ENCODE measurements at places on chromosomes 2 and 18.

GRCh38 chr2:7539077-7539476 lies 621.9 kb downstream of the RNF144A start:
- no peak for DNase-seq

DNA sequence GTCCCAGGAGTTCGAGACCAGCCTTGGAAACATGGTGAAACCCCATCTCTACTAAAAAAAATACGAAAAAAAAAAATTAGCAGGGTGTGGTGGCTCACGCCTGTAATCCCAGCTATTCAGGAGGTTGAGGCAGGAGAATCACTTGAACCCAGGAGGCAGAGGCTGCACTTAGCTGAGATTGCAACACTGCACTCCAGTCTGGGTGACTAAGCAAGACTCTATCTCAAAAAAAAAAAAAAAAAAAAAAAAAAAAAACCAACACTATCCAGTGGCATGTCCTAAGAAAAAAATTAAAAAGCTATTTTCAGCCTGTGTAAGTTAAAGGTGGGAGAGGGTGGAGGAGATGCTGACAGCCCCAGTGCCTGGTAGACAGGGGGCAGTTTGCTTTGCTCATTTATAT lies 32.2 kb upstream of the REL start:
- DNase-seq: no peak

GRCh38 chr2:216084547-216084946 lies 2.8 kb downstream of the TMEM169 start:
- no peak for DNase-seq

DNA sequence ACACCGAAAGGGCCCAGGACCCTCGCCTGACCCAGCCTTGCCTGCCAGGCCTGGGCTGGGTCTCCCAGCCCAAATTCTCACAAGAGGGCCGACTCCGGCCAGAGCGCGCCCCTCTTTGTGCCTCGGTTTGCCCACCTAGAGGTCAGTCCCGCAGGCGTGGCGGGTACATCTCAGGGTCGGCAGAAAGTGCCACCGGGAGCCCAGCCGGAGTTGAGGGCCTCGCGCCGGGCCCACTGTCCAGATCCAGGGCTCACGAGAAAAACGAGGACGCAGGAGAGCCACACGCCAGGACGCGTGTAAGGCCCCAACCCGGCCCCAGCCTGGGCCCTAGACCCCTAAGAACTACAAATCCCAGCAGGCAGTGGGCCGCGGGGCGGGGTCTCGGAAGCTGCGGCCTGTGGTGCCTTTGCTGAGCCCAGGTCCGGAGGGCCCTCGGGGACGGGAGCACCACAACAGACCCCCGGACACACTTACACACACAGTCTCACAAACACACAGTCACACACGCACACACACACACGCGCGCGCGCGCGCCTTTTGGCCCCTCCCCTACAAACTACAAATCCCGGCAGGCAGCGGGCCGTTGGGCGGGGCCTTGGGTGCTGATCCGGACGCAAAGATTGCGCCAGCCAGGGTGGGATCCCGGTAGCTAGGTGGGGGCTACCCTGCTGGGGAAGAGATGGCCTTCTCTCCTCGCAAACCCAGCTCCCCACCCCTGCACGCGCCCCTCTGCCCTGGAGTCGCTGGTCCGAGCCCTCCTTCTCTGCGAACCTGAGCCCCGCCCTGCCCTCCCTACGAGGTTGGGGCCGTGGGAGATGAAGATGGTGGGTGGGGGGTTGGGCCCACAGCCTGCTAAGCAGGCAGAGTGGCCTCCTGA lies at the start of gene SH2D6:
Gene SH2D6, plus strand, starts transcription at position 583 of the 877 bp plus-strand sequence. CDS start 10,752 bp downstream, outside the sequence.
- peak; percentile 75 for DNase-seq

GRCh38 chr18:70322385-70322784 lies 33.5 kb downstream of the SOCS6 start:
- DNase-seq: no peak

DNA sequence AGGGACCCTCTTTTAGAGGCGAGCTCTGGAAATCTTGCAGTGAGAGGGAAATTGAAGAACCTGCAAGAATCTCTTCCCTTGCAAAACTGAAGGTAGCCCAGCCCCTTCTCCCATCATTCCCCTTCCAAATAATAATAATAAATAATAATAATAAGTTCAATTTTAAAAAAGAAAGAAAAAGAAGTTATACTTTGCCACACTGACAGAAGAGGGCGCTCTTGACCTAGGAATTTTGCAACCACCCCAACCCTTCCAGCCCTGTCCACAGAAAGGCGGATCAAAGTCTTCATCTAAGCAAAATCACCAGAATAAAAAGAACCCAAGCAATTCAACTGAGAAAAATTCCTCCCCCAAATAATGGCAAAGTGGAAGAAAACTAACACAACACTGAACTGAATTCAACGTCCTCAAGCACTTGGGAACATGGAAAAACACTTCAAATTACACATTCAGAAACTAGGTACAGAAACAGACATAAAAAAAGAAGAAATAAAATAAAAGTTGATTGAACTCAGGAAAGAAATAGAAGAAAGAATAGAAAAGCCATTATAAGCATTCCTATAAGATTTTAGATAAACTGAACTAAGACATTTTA lies 98.9 kb upstream of the GLS start:
- peak; percentile 42 for DNase-seq

DNA sequence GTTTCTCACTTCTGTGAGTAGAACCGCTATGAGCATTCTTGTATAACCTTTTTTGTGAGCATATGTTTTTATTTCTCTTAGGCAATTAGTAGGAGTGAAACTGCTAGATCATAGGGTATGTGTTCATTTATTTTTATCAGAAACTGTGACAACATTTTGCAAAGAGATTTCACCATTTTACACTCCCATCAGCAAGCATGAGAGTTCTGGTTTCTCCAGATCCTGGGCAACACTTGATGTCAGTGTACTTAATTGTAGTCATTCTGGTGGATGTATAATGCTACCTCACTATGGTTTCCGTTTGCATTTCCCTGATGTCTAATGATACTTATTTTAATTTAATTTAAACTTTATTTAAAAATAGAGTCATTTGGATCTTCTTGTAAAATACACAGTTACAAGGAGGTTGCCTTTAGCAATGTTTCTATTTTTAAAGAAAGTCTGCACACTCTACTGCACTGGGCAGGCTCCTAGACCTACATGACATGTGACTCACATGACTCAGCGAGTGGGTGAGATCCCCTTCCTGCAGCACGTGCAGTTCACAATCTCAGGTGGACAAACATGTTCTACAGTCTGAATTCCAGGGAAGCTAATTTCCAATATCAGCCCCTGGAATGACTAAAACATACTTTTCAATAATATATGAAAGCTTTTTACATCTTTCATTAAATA lies 127.0 kb upstream of the BCL2L11 start:
- DNase-seq: no peak

GRCh38 chr2:237413777-237414661 lies at the start of gene COL6A3:
Gene COL6A3 (minus strand): TSS chr2:237414164. CDS start chr2:237396817, 17,347 bp downstream.
- DNase-seq: no peak

DNA sequence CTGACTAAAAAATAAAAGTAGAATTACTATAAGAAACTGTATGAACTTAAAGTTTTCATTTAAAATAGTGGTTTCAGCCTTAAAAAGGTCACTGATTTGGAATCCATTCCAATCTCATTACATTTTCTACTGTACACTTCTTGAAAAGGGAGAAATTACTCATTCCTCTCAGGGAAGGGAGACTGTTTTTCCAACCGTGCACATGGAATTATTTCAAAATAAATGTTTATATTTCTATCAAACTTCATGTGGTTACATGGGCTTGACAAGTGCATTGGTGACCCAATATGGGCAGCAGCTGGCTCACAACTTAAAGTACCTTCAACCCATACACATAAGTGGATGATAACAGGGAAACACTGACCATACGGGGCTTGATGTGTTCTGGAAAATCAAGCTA lies 324.5 kb upstream of the THUMPD2 start:
- DNase-seq: no peak

DNA sequence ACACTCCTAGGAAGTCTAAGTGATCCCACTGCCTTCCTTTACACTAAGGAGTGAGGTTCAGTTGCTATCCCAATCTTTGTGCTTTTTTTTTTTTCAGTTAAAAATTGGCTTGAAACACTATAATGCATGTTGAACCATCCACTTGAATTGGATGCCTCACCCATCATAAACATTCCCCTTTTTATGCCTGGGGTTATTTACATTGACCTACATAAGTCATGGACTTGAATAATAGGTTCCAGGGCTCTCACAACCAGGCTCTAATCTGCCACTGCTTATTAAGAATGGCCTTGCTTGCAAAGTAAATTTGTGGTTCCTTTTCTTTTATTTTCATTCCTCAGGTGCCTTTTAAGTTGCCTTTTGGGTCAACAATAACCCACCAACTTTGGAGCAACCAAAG lies 236.1 kb upstream of the MEIS1 start:
- no peak for DNase-seq

GRCh38 chr2:73870084-73870483 lies 22.7 kb upstream of the ACTG2 start:
- no peak for DNase-seq

- no peak for DNase-seq
Observed at GRCh38 chr18:3097082-3097481, 84.1 kb upstream of the LPIN2 start.

GRCh38 chr2:223779877-223780276 lies 57.5 kb downstream of the AP1S3 start:
- DNase-seq: peak; percentile 59

DNA sequence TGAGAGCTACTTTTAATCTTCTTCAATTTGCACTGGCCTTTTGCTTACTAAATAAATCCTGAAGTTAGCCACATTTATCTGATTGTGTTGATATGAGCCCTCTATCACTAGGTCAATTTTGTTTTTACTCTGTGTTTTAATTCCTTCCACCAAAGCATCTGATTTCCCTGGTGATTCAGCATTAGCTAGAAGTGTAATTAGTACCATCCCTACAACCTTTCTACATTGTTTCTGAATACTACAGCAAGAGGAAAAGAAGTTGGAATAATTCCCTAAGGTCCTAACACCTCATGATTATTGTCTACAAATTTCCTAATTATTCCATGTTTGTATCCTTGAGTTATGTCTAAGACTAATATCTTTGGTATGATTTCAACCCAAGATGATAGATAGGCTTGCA lies 1093.6 kb downstream of the SUCLG1 start:
- DNase-seq: no peak

- DNase-seq: no peak
Observed at GRCh38 chr2:160472839-160473251, 20.8 kb downstream of the RBMS1 start.

DNA sequence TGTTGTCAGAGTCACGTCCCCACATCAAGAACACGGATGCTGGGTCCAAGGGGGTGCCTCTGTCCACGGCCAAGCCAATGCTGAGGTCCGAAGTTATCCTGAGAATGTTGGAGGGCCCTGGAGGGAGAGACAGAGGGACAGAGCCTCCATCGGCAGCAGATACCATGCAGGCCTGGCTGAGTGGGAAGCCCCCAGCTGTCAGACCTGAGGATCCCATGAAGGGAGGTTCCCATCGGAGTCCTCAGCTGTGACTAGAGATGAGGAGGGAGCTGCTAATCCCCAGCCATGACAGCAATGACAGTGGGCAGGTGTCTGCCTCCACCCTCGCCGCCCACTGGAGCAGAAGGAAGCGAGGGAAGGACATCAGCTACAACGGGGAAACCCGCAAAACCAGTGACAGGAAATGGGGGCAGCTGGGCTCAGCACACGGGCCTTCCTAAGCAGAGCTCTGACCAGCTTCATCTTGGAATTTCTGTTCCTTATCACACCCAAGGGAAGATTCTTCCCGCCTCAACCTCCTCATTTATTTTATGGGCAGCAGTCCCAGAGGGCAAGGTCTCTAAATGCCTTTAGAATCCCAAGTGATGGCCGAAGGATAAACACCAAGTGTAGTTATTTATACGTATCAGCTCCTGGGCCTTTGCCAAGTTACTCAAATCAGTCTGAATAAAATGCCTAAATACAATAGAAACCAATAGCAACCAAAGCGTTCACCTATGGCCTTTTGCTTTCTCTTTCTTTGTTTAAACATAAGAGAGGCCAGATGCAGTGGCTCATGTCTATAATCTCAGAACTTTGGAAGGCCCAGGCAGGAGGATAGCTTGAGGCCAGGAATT lies 32.2 kb downstream of the FAM178B start:
- DNase-seq: no peak

- no peak for DNase-seq
Observed at GRCh38 chr18:23209031-23209430, 73.7 kb downstream of the CABLES1 start.

DNA sequence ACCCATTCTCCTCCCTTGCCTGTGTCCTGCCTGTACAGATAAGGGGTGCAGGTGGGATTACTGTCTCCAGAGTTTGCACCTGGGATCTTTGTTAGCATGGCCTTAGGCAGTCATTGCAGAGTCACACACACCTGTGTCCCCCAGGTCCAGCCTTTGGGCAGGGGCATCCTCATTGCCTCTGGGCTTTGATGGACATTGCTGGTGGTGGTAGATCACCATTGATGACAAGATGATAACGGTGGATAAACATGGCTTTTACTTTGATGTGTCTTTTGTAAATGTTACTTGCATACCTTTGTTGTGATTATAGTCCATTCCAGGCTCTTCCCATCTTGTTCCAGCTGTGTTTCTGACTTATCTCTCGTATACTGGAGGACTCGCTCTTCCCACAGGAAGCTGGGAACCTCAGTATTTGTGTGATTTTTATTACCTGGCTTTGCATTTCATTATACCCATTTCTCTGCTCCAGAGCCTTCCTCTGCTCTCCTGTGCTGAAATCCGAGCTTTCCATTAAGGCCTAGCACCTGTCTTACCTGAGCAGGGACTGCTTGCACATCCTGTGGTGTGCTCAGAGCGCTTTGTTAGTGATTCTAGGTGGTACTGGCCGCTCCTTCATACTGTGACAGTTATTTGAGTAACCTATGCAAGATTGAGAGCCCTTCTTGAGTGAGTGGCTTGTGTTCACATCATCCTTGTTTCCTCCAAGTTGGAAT lies 79.2 kb downstream of the PTPRM start:
- no peak for DNase-seq

- peak; percentile 8 for DNase-seq
Observed at GRCh38 chr18:68660354-68661183, 54.3 kb downstream of the TMX3 start.

DNA sequence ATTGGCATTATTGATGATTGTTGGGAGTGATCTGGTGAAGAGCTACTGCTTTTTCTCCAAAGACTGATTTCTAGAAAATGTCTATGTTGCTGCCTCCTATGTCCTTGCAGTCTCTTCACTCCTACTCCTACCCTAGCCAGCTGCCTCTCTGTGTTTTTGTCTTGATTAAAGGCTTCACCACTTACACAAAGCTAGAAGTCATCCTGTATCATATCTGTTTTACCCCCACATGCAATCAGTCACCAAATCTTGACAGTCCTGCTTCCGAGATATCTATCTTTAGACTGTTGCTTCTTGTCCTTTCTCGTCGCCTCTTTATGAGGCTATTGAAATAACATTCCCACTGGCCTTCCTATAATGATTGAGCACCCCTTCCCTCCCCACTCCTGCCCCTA lies 84.5 kb upstream of the ITGA4 start:
- no peak for DNase-seq

- DNase-seq: no peak
Observed at GRCh38 chr18:56294484-56295183, 343.8 kb downstream of the TXNL1 start.

DNA sequence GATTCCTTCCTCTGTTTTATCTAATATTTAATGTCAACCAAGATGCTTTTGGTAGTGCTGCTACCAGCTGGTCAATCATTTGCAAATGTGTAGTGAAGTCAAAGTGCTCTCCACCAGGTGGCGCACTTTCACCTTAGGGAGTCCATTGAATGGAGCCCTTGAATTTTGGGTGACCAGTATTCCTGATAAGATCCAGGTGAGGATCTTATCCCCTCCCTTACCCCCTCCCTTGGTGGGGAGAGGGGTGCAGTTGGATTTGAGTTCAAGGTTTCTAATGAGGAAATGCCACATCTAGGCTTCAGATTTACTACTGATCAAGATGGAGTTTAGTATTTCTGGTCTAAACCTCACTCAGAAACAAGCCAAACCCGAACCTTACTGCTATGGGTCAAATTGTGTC lies 12.0 kb upstream of the E2F6 start:
- DNase-seq: peak; percentile 93
